ENCODE measurements at places on chromosomes 2 and 18. TPM values are rescaled to one million over a fixed set of nuclear protein-coding genes. Genes with fewer than 3 reads are reported as not detected.

The DYSF gene
- 1.7 TPM for total RNA-seq

The GCG gene
- total RNA-seq = not detected

The NAPG gene
- total RNA-seq = 41.5 TPM

The RGPD4 gene
- total RNA-seq = not detected

The ECEL1 gene
- 8.9 TPM for total RNA-seq

Measured in Caco-2 (cell line).